ENCODE measurements at places on chromosomes 1 and 21.
A peak's percentile ranks its signal among the peaks of the same experiment; 100 is the strongest.

DNA sequence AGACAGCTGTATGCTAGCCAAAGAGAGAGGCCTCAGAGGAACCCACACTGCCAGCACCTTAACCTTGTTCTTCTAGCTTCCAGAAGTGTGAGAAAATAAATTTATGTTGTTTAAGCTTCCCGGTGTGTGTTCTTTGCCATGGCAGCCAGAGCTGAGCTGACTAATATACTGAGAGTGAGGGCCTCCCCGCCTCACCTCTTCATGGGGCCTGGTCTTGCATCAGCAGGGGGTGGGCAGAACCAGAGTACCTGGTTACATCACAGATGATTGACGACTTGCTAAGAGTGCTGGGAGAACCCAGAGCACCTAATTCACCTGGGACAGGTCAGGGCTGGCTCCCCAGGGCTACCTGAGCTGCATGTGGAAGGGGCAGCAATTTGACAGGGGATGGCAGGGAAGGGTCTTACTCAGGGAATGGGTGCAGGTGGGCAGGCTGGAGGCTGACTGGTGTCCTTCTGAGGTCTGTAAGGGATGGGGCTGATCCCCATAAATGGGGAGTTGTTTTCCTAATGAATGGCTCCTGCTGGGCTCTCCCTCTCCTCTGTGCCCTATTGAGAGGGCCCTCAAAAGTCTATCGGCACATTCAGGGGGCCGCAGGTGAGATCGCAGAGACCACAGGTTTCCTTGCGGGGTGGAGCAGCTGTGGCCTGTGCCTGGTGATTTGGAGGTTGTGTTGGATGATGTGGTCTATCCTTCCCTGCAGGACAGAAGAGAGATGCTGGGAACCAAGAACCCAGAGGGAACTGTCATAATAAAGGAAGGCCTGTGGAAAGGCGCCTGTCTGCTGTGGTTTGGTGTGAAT lies 60.6 kb upstream of the ETV3 start:
- DNase-seq: no peak

GRCh38 chr1:158285756-158286241 lies 3.9 kb upstream of the CD1C start:
- peak; percentile 40 for DNase-seq

GRCh38 chr1:181345146-181345545 lies 138.2 kb upstream of the CACNA1E start:
- no peak for DNase-seq

DNA sequence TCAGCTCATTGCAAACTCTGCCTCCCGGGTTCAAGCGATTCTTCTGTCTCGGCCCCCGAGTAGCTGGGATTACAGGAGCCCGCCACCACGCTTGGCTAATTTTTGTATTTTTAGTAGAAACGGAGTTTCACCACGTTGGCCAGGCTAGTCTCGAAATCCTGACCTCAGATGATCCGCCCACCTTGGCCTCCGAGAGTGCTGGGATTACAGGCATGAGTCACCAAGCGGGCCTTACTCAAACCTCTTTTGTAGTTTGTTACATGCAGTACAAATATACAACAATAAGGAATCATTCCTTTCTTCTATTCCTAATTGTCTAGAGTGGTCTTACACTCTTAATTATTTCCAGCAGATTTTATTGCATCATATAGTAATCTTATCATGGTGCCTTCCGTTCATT lies 16.6 kb downstream of the SPATA17 start:
- DNase-seq: no peak

GRCh38 chr1:222589462-222590302 lies at the start of gene TAF1A:
Gene TAF1A, minus strand, starts transcription at chr1:222589933.
- peak; percentile 91 for DNase-seq

DNA sequence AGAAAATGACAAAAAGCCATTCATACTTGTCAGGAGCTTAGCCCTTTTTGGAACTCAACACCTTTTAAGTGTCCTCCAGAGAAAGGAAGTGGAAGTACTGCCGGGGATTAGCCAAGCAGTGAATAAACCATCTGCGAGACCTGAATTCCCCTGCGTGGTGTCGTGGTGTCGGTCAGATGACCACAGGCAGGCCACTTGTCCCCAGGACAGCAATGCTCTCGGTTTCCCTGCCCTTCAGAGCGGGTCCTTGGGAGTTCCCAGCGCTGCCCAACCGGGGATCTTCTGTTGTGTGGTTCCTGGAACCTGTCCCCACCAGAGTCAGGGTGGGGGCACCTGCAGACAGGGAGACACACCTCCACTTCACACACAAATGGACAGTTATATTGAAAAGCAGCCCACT lies 9.2 kb downstream of the GPR157 start:
- DNase-seq: no peak

DNA sequence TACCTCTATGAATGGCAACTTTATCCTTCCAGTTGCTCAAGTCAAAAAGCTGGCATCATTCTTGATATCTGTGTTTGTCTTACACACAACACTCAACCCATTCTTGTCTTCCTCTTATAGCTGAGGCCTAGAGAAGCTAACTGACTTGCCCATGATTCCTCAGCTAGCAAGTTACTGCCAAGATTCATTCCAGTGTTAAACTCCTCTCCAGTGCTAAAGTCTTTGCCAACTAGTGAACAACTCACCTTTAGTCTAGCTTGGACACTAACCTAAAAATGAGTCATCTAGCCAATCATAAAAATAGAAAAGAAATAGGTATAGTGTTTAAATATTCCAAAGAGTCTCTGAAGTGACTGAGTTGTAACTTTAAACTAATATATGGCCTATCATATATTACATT lies 45.6 kb upstream of the RGS2 start:
- no peak for DNase-seq

GRCh38 chr1:48105165-48105564 lies 108.0 kb upstream of the TRABD2B start:
- DNase-seq: no peak

DNA sequence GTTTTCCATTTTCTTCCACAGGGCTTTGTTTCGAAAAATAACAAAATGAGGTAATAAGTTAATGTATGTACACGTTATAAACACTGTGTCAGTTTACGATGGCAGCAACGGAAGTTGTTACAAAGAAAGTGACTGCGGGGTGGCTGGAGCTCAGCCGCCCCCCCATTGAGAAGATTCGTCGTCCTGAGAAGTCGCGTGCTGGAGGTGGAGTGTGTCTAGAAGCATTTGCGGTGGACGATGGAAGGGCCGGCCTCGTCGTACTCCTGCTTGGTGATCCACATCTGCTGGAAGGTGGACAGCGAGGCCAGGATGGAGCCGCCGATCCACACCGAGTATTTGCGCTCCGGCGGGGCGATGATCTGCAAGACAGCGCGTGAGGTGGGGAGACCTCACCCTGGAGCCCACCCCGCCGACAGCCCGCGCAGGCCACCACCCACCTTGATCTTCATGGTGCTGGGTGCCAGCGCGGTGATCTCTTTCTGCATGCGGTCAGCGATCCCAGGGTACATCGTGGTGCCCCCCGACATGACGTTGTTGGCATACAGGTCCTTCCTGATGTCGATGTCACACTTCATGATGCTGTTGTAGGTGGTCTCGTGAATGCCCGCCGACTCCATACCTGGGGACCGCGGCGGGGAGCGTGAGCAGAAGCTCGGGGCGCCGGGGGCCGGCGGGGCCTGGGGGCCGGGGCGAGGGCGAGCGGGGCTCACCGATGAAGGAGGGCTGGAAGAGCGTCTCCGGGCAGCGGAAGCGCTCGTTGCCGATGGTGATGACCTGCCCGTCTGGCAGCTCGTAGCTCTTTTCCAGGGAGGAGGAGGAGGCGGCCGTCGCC lies 2.4 kb downstream of the ACTA1 start:
- no peak for DNase-seq

DNA sequence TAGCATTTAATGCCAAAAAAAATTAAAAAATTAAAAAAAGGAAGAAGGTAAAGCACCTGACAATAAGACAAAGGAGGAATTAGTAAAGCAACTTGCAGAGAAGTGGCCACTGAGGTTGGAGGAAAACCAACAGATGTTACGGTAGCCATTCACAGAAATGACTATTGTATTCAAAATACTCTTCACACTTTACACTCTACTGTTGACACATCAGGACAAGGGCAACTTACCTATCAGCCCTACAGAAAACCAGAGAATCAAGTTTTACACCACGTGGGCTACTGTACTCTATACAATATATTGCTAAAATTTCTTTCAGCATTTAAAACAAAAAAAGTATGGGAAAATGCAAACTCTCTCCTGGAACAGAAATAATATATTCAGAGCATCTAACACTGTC lies 70.0 kb downstream of the EIF4G3 start:
- no peak for DNase-seq

- DNase-seq: no peak
Measured at GRCh38 chr1:27455139-27455811, 34.7 kb downstream of the WASF2 start.

- DNase-seq: peak; percentile 30
Measured at GRCh38 chr1:18256282-18257235, 149.0 kb downstream of the IGSF21 start.

GRCh38 chr21:39153373-39153772 lies 29.9 kb downstream of the PSMG1 start:
- DNase-seq: no peak

GRCh38 chr1:75615613-75616435 lies 4.9 kb upstream of the SLC44A5 start:
- no peak for DNase-seq

DNA sequence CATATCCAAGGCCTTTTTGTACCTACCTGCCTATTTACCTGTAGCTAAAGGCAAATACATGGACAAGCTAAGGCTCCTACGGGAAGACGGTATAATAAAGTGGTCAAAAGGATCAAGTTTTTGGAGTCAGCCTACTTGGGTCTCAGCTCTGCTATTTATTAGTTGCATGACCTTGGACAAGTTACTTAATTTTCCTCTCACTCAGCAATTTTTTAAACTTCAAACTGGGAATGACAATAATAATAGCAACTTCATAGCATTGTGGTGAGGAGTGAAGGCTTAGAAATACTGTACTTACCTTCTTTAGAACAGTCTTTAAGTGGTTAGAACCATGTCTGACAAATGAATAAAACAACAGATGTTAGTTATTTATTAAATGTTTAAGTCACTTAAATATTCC lies 60.2 kb upstream of the SLC35F3 start:
- DNase-seq: no peak

DNA sequence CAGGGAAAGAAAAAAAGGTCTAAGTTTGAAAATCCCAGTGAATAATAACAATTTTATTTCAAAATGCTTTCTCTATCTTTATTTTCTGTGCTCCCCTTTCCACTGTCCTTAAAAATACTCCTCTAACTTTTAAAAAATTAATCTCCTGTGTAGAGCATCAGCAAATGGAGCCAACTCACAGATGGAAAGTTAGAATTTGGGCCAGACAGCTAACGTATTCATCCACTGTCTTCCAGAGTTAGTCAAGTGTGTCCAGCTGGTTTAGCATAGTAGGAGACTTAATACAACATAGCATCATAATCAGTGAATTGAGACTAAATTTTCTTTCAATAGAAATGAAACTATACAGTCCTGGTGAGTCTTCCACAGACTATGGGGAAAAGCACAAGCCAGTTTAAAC lies 419.0 kb upstream of the LRRC7 start:
- no peak for DNase-seq

DNA sequence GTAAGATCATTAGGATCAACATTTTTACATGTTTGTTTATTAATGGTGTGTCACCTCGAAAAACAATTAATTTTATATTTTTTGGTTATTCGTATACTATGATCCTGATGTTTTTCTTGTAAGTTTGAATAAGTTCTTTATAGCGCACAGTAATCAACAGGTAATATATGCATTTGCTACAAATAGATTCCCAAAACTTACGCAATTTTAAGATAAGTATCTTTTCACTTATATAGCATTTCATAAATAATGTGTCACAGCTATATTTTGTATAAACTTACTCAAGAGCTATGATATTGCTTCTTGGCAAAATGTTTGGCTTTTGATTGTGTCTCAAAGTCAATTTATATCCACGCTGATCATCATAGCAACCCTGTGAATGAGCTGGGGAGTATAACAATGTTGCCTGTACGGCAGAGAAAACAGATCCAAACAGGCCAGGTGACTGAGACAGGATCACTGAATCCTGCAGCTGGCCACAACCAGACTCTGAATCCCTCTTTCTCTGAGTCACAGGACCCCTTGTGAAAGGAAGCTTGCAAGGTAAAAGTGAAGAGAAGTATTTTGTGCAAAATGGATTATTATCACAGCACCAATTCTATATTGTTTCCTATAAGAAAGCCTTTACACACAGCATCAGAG lies 48.6 kb downstream of the GNG12 start:
- DNase-seq: no peak

DNA sequence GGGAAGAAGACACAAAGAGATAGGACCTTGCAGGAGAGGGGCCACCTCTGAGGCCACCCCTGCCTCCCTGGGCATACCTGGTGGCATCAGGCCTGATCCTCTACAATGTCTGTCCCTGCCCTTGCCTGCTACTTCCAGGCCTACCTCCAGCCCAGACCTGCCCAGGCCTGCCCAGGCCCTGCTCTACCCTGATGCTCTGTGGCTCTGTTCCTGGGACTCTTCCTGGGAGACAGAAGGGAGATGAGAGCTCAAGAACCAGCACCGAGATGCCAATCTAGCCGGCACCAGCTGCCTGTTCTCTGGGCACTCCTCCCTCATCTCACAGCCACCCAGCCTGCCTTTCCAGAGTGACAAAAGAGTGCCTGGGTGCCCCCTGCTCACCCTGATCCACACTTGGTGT lies 2.7 kb downstream of the CELF3 start:
- DNase-seq: no peak

- DNase-seq: no peak
Measured at GRCh38 chr1:10745886-10746455, 50.5 kb downstream of the CASZ1 start.

DNA sequence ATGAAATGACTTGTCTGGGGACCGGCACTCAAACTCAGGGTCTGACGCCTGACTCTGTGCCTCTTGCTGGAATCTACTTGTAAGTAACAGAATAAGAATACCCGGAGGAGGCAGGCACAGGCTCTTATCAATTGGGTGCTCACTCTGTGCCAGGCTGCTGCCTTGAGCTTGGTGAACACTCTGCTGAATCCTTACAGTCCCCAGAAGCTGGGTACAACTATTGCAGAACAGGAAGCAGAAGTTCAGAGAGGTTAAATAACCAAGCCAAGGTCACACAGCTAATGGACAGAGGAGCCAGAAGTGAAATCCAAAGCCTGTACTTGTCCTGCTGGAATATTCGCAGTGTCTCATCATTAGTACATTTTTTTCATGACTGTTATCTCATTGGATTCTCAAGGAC lies 86.0 kb downstream of the EPHB2 start:
- DNase-seq: no peak

- DNase-seq: no peak
Measured at GRCh38 chr1:168297019-168297730, 16.5 kb downstream of the TBX19 start.

DNA sequence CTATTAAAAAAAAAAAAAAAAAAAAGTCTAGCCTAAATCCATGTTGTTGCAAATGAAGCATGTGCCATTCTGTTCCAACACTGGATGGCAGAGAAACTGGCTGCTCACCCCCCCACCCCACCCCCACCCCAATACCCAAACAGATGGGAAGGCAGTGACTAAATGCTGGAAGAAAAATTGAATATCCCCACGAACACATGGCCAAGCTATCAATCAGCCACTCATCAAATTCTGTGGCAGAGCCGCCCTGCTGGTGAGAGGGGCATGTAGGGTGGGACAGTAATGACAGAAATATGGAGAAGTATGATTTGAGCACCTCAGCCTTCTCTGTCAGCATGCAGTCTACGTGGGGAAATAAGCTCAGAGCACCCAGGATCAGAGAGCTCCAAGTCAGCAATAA lies 34.1 kb downstream of the OPTC start:
- no peak for DNase-seq
